ENCODE measurements at places on chromosomes 4 and X.
A peak's percentile ranks its signal among the peaks of the same experiment; 100 is the strongest.

- DNase-seq = no peak
Observed at GRCh38 chr4:128684016-128684415, 125.5 kb upstream of the JADE1 start.

- no peak for DNase-seq
Observed at GRCh38 chr4:102524691-102525090, 23.5 kb downstream of the NFKB1 start.

DNA sequence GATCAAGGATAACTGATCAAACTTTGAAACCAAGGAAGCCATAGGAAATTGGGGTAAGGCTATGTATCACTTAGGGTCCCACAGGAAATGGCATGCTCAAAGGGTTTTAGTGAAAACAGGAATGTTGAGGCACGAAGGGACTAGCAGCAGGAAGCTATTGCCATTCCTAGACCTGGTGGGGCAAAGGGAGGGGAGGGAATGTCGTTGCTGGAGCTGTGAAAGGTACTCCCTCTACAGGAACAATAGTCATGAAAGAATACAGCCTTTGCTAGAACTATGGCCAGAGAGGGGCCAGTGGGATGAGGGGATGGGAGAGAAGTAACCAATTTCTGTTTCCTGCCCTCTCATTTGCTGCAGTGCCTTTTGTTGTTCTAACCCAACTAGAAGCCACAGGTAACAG, 11.9 kb downstream of the REPS2 start:
- no peak for DNase-seq

GRCh38 chr4:109052821-109053220, 249.6 kb downstream of the COL25A1 start:
- DNase-seq = no peak

GRCh38 chrX:11666164-11666563, 444 bp upstream of the ARHGAP6 start:
- DNase-seq = no peak

- peak; percentile 28 for DNase-seq
Observed at GRCh38 chr4:16045687-16046086, 38.1 kb downstream of the PROM1 start.

DNA sequence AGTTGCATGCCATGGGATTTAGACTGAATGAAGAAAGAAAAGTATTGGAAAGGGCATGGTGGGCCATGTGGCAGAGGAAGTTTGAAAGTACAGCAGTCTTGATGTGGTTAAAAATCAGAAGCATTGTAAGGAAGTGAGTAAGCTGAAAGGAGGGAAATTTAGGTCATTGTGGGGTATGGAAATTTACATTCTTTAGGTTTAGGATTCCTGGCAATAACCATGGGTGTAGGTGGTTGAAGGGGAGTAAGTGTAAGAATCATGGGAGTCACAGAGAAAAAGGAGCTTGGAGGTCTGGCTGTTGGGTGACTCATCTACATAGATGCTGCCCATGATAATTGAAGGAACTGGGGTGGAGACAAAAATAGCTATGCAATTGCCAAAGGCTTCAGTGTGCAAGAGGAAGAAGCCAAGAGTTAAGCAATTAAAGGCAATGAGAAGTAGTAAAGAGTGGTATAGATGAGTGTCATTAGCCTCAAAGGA, 243.8 kb upstream of the LDB2 start:
- DNase-seq = peak; percentile 93

DNA sequence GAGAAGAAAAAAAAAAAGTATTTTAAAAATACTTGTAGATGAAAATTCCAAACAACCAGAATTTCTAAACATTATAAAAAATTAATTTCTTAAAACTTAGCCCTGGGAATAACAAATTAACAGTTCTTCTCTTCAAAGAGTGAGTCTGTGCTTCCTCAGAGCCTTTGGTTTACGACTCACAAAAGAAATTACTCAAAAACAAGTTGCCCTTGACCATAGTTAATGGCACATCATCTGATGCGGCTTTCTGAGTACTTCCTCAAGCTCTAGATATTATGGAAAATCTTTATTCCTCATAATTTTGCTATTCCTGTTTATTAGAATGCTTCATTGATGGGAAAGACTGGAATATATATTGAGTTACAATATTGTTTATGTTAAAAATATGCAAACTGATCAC, 23.7 kb downstream of the TAPT1 start:
- DNase-seq = no peak

Data from AG08395 (cell line).